Foreskin fibroblast (primary cell): ENCODE measurements at places on chromosomes 12 and 14.

- DNase-seq: no peak
These were observed 92.7 kb downstream of the TTLL5 start for GRCh38 chr14:75753696-75754095.

DNA sequence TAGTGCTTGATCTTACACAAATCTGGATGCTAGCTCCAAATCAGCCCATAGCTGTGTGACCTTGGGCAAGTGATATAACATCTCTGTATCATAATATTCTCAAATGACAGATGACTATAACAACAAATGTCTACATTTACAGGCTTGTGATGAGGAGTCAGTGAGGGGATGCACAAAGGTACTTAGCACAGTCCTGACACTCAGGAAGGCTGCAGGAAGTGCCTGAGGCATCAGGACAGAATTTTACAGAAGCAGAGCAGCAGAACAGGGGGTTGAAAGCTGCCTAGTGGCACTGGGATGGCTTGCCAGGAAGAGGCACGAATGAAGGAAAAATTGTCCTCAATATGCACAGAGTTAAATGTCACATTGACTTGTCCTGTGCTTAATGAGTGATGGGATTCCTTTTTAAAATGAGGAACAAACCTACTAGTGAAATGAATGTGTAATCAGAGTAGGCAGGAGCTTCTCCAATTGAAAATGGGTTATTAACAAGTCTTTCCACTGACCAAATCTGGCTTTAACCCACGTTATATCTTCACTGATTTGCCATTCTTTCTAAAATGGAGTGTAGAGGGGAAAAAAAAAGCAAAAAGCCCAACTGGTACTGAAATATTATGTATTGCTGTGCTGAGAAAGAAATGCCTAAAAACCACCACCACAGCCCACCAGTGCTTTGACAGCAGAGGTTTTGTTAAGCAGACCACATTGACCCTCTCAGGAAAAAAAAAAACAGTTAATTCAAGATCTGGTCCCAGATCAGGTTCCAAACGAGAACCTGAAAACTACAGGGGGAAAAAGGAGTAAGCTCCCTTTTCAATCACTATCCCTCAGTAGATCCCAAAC, 11.6 kb downstream of the BTG1 start:
- no peak for DNase-seq

DNA sequence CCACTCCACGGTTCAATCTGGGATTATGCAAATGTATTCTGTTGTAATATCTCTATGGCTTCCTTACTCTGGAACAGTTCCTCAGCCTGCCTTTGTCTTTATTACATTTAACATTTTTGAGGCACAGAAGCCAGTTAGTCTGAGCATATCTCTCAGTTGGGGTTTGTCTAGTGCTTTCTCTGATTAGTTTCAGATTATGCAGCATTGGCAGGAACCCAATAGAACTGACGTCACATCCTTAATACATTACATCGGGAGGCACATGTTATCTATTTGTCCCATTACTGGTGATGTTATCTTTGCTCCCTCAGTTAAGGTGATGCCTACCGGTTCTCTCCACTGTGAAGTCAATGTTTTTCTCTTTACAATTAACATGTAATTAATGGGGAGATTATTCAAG, 62.4 kb downstream of the PPM1A start:
- peak; percentile 88 for DNase-seq

- peak; percentile 26 for DNase-seq
These were observed 2.4 kb upstream of the GPRC5D start for GRCh38 chr12:12954356-12954755.

GRCh38 chr14:96804895-96805294, 7.7 kb downstream of the VRK1 start:
- DNase-seq: no peak

GRCh38 chr12:41325336-41325735, 137.2 kb downstream of the PDZRN4 start:
- no peak for DNase-seq

GRCh38 chr12:29216266-29216665, 67.2 kb downstream of the FAR2 start:
- no peak for DNase-seq

- DNase-seq: no peak
These were observed 155.0 kb upstream of the SFSWAP start for GRCh38 chr12:131555866-131556265.

DNA sequence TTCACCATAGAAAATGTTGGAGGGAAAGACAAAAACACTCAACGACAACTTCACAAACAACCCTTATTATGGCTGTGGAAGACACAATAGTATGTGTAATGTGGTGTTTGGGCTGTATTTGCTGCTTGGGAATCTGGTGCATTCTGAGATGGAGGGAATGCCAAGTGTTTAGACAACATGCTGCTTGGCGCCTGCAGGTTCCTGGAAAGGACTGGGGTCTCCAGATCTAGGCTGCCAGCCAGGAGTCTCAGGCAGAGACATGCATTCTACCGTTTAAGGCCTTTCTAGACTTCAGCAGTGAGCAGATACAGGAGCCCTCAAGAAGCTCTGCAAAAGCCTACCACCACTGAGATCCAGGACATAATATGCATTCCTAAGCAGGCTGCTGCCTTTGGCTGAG, 418.7 kb downstream of the NRXN3 start:
- no peak for DNase-seq

DNA sequence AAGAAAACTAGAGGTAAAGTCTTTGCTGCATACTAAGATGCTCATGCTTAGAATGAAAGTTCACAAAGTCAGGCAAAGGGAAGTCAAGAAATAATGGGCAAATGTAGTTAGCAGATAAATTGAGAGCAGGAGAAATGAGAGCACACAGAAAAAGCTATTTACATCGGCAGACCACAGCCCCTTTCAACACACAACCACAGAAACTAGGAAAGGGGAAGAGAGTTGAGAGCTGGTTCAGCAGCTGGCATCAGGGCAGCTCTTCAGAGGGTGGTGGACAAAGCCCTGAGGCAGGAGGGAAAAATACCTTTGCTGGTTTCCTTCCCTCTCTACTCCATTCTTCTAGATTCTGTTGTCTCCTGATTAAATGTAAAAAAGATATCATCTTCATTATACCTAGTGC, 95.4 kb upstream of the ANO4 start:
- no peak for DNase-seq

- peak; percentile 79 for DNase-seq
These were observed 373.2 kb downstream of the ATP23 start for GRCh38 chr12:58314610-58315009.

DNA sequence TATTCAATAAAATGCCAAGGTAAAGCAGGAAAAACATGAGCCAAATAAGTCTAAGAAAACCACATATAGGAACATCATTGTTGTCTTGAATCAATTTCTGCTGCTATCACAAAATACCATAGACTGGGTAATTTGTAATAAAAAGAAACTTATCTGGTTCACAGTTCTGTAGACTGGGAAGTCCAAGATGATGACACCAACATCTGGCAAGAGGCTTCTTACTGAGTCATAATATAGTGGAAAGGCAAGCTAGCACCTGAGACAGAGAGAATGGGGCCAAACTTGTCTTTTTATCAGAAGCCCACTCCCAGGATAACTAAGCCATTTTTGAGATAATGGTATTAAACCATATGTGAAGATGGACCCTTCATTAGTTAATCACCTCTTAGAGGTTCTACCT, 975.9 kb downstream of the FLRT2 start:
- DNase-seq: no peak

DNA sequence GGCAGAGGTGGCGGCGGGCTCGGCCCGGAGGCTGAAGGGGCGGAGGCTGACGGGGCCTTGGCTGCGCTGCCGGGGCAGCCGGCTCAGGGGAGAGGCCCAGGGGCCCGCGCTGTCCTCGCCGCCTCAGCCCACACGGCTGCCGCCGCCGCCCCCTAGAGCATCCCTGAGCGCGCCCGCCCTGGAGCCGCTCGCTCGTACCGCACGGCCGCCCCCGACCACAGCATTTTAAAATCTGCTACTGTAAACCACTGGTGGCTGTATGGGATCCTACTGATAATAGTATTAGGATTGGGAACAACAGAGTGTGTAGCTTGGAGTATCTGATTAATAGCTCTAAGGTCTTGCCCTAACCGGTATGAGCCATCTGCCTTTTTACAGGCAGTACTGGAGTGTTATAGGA, 22.2 kb upstream of the EDDM3A start:
- no peak for DNase-seq
